ENCODE measurements at places on chromosomes 16 and 17. TPM values are rescaled to one million over a fixed set of nuclear protein-coding genes. Genes with fewer than 3 reads are reported as not detected.

GRCh38 chr17:80614332-80615047 is 69.9 kb downstream of the RPTOR start:
- DNase-seq: no peak

- DNase-seq: no peak
Measured at GRCh38 chr17:57174591-57174990, 81.7 kb upstream of the MSI2 start.

GRCh38 chr17:50660042-50660886 is 25.6 kb downstream of the ABCC3 start:
- DNase-seq: no peak

- DNase-seq: no peak
Measured at GRCh38 chr17:61351745-61352407, 47.8 kb upstream of the TBX2 start.

GRCh38 chr17:6096201-6097004 is 26.2 kb downstream of the WSCD1 start:
- no peak for DNase-seq

DNA sequence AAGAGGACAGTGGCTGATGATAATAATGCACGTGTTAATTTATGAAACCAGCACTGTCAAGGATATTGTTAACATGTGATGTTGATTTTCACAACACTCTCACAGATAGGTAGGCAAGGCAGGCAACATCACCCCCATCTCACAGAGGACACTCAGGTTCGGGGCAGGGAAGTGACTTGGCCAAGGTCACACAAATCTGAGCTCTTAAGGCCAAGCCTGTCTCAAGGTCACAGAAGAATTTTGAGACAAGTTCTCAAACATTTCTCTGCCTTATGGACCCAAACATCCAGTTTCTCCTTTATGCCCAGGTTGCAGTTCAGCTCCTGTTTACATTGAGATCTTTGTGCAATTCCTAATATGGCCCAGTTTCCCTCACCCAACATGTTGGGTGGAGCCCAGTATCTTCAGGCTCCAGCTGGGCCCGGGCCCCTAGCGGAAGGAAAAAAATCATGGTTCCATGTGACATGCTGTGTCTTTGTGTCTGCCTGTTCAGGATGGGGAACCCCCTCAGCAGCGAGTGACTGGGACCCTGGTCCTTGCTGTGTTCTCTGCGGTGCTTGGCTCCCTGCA is 1.3 kb downstream of the SLC2A4 start:
- no peak for DNase-seq

DNA sequence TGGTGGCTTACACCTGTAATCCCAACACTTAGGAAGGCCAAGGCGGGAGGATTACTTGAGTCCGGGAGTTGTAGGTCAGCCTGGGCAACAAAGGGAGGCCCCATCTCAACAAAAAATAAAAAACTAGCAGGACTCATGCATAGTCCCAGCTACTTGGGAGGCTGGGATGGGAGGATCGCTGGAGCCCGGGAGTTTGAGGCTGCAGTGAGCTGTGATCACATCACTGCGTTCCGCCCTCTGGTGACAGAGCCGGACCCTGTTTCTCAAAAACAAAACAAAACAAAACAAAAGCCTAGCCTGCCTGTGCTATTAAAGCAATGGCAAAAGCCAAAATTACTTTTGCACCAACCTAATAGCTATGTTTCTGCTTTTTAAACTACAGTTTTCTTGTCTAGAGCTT is 1.5 kb downstream of the FCSK start:
- no peak for DNase-seq

LITAFD gene
- 0.20 TPM for polyA plus RNA-seq

GPRC5B gene
- 108 TPM for polyA plus RNA-seq

MEOX1 gene
- polyA plus RNA-seq: 17.5 TPM
